Activated T-helper 1 cell treated with anti-CD3 and anti-CD28 coated beads, Interleukin-2, amount 50 U/mL, for 16 hours (primary cell): ENCODE measurements at places on chromosomes 5 and 9.
A peak's percentile ranks its signal among the peaks of the same experiment; 100 is the strongest.

GRCh38 chr5:15585841-15586591, 86.0 kb downstream of the FBXL7 start:
- no peak for DNase-seq

DNA sequence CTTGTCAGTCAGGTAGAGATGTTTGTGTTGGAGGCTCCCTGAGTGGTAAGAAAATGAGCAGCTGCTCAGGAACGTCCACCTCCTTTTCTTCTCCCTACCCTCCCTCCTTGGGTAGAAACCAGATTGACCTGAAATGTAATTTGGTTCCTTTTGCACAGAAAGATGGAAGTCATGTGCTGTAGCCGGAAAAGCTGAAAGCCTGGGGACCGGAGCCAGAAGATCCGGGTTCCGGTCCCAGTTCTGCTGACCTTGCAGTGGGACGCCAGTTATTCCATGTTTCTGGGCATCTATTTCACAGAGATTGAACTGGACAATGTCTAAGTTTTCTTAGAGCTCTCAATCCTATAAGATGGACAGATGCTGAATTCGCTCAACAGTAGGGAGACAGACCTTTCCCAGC, 40.1 kb downstream of the SLC36A1 start:
- no peak for DNase-seq

GRCh38 chr5:161094411-161094810, 242.4 kb upstream of the ATP10B start:
- DNase-seq: no peak

DNA sequence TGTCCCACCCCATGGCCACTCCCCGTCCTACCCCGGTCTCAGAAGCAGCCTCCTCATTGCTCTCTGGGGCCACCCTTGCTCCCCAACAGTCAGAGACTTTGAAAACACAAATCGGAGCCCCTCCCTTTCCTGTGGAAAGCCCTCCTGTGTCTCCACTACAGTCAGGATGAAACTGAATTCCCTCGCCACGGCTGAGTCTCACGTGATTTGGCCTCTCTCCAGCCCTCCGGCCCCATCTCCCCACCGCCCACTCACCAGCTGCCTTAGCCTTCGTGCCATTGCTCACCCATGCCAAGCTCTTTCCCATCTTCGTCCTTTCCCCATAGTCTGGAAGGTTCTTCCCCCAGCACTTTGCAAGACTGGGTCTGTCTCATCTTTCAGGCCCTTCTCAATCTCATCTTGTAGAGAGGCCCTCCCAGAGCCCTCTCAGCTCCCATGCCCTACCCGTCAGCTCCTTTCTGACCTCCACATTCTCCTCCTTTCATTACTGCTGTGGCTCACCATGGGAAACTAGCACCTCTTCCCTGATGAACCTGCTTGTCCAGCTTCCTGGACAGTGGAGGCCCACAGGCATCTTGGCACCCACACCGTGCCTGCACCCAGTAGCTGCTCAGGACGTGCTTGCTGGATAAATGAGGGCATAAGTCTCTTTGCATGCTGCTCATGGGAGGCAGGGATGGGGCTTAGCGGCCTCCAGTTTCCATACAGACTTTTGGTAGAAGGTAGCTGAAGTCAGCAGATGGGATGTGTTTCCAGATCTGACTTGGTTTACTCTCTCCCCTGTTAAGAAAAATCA, 126.4 kb upstream of the COL5A1 start:
- no peak for DNase-seq

GRCh38 chr5:126969548-126969947, 60.8 kb downstream of the MARCHF3 start:
- no peak for DNase-seq

DNA sequence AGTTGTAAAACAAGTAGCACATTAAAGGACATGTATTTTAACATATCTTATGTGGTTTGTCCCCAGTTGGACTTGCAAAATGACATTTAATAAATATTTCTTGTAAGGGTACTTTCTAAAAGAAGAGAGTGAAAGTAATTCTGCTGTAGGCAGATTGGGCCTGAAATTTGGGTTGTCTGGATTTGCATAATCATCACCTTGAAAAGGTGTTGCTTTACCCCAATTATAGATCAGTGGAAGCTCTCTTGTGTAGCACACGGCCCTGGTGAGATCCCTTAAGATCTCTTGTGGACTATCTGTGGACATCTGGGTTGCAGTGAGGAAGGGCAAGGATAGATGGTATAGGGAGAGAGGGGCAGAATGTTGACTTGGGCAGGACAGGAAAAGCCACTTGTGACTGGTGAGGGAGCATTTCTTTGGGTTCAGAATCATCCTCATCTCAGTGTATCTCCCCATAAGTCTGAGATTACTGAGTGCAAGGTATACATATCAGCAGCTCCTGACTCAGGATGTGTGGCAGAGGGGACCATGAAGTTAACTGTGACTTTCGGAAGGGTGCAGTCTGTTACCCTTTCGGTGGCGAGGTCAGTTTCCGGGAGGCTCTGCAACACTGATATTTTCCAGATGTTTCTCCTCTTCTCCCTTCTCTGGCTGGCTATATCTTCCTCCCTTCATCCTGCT, 2.0 kb upstream of the TNFAIP8 start:
- DNase-seq: no peak

GRCh38 chr5:60633341-60633740, 66.6 kb downstream of the DEPDC1B start:
- DNase-seq: no peak

- DNase-seq: no peak
These were observed 122.7 kb upstream of the LMX1B start for GRCh38 chr9:126490871-126491567.

- DNase-seq: no peak
These were observed 27.7 kb downstream of the STC2 start for GRCh38 chr5:173300389-173301047.

- no peak for DNase-seq
These were observed 172.5 kb upstream of the GLRA1 start for GRCh38 chr5:152097128-152097527.

- no peak for DNase-seq
These were observed 521.3 kb upstream of the ZNF608 start for GRCh38 chr5:125267636-125268248.

DNA sequence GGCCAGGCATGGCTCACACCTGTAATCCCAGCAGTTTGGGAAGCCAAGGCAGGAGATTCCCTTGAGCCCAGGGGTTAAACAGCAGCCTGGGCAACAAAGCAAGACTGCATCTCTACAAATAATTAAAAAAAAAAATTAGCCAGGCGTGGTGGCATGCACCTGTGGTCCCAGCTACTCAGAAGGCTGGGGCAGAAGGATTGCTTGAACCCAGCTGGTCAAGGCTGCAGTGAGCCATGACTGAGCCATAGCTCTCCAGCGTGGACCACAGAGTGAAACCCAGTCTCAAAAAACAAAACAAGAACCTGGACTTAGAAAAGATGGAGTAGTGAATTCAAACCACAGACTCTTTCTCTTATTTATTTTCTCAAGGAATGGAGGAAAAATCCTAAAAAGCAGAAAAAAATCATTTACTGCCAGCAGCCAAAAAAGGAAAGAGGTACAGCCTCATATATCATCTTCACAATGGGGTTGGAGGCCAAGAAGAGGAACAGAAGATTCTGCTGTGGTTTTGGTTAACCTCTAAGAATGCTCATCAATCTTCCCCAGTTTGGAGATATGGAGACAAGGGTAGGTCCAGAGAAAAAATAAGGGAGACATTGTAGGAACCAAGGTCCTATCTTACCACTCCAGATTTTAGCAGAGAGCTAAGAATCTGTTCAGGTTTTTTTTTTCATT, 40.0 kb upstream of the MYO10 start:
- no peak for DNase-seq

DNA sequence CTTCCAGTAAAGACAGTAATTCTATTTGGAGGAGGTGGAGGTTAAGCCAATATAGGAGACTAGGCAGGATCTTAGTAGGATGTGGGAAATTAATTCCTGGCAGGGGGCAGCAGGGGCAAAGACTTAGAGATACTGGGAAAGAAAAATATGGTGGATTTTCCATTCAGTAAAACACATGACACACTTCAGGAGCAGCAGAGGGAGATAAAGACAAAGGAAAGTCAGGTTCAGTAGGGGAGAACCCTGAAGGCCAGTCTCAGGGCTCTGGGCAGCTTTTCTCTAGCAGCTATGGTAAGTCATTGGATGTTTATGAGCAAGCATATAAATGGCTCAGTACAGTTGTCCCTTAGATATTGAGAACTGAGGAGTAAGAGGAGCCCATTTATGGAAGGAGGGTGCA, 105.5 kb downstream of the PJA2 start:
- no peak for DNase-seq

GRCh38 chr9:127754099-127755060, 19.3 kb upstream of the TOR2A start:
- DNase-seq: no peak

- no peak for DNase-seq
These were observed 813 bp upstream of the SLU7 start for GRCh38 chr5:160419458-160420330.

GRCh38 chr9:120361551-120361950, 218.4 kb downstream of the CDK5RAP2 start:
- no peak for DNase-seq

- no peak for DNase-seq
These were observed 73.0 kb upstream of the IL17B start for GRCh38 chr5:149452007-149452664.

- no peak for DNase-seq
These were observed 383.7 kb upstream of the TRPC7 start for GRCh38 chr5:136749016-136749415.

DNA sequence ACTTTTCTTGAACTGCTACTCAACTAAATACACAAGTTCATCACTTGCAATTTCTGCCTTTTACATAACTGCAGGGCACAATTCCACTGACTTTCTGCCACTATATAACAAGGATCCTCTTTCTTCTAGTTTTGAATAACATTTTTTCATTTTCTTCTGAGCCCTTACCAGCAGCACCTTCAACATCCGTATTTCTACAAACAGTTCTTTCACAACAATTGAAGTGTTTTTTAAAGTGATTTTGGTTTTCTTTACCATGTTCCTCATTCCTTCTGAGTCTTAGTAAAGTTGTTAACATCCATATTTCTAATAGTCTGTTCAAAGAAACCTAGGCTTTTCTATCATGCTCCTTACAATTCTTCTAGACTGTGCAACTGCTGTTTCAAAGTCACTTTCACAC, 127.2 kb upstream of the PITX1 start:
- DNase-seq: no peak

GRCh38 chr9:110769667-110770066, 101.1 kb downstream of the MUSK start:
- DNase-seq: no peak

- DNase-seq: no peak
These were observed 158.0 kb upstream of the DMRTA1 start for GRCh38 chr9:22288661-22289060.

GRCh38 chr9:4084435-4084818, 215.4 kb downstream of the GLIS3 start:
- no peak for DNase-seq

DNA sequence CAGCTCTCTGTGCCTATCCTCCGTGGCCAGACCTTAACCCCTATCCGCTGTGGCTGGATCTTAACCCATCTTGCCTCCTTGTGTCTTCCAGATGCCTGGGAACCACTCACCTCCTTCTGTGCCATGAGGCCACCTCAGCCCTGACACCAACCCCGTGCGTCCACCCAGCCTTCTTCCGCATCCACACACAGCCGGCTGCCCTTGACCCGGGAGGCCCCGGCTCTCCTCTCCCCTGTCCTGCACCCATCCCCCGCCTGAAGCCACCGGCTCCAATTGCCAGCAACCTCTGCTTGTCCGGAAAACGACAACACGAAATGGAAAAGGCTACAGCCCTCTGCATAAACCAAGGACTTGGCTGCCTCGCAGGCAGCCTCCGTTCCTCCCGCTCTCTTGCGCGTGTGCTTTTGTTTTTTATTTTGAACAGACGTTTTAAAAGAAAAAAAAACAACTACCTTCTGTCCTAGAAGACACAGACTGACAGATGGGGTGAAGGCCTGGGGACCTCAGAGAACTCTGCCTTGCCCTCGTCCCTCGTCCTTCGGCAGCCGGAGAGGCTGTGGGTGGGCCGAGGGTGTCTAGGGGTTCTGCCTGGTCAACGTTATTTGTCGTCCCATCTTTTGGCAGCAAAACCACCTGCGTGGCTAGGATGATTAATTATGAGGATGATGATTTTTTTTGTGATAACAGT, 32.5 kb upstream of the HMCN2 start:
- DNase-seq: no peak

- DNase-seq: no peak
These were observed 16.4 kb downstream of the SMC2 start for GRCh38 chr9:104110509-104110908.

DNA sequence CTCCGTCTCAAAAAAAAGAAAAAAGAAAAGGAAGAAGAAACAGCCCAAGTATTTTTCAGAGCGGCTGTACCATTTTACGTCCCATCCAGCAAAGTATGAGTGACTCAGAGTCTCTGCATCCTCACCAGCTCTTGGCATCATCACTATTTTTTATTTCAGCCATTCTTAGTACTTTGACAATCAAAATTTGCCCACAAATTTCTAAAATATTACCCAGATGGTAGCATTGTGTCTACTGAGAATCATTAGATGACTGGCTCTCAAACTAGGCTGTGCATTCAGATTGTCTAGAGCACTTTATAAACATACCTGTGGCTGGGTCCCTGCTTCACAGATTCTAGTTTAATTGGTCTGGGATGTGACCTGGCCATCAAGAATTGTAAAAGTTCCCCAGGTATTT, 21.6 kb upstream of the MELK start:
- no peak for DNase-seq

- DNase-seq: no peak
These were observed 86.2 kb downstream of the PTPN3 start for GRCh38 chr9:109411798-109412352.

- DNase-seq: peak; percentile 53
These were observed 14.1 kb downstream of the SEMA4D start for GRCh38 chr9:89483592-89484474.

- DNase-seq: no peak
These were observed 17.2 kb upstream of the C5orf15 start for GRCh38 chr5:133985540-133986180.

DNA sequence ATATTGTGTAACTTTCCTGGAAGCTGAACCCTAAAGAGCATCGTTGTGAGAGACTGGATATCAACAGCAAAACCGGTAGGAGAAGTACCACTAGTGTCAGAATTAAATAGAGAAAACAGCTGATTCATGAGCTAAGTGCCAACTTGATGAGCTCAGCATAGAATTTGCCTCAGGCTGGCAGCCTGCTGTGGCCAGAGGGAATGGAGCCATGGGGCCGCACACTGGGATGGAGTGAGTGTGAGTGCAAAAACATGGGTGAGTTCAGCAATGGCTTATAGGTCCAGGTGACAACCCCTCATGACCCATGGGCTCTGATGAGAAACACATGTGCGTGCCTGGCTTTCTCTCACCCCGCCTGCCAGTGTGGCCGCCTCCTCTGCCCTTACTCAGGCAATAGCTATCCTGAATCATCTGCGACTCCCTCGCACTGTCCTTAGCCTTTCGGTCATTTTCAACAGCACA, 25.4 kb downstream of the ADAMTS16 start:
- no peak for DNase-seq

GRCh38 chr9:129868023-129868871, 33.0 kb downstream of the USP20 start:
- no peak for DNase-seq

GRCh38 chr9:18428661-18429060, 45.3 kb upstream of the ADAMTSL1 start:
- DNase-seq: no peak
